Stimulated activated CD4-positive, alpha-beta T cell treated with anti-CD3 and anti-CD28 coated beads, Interleukin-1b, Interleukin-23, amount 100 ng/mL, for 1 hour (primary cell): ENCODE measurements at places on chromosomes 1 and 21.

DNA sequence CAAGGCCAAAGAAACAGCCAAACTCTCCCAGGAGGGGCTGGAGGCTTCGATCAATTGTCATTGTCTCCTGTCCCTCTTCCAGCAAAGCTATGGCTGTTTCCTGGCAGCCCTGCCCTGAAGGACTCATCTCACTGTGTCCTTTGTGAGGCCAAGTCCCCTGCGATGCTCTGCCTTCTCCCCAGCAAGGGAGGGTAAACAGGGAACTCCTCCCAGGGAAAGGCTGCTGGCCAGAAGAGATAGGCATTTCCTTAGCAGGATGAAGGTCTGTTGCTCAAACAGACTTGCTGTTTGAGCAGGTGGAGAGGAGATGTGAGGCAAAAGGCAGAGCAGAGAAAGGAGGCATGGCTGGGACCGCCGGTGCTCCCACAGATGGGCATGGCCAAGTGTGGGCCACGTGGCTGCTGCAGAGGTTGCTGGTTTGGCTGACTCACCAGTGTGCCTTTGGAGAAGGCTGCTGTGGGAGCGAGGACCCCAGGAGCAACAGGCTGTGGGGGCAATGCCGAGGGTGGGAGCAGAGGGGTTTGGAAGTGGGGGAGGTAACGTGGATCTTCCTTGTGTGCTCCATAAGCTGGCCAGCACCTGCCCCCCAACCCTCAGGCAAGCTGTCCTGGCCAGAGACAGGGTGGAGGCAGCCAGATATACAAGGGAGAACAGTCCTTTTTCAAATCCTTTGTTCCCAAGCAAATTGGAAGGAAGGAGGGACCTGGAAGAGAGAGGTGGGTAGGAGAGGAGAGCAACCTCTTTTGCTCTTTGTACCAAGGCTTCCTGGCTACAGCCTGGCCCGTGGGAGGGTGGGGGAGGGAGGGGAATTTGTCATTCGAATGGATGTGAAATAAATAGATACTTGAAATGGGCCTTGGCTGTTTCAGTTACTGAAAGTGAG is 449.8 kb downstream of the SIPA1L2 start:
- DNase-seq: no peak

- no peak for DNase-seq
Observed at GRCh38 chr1:168112673-168113305, 23.9 kb downstream of the GPR161 start.

DNA sequence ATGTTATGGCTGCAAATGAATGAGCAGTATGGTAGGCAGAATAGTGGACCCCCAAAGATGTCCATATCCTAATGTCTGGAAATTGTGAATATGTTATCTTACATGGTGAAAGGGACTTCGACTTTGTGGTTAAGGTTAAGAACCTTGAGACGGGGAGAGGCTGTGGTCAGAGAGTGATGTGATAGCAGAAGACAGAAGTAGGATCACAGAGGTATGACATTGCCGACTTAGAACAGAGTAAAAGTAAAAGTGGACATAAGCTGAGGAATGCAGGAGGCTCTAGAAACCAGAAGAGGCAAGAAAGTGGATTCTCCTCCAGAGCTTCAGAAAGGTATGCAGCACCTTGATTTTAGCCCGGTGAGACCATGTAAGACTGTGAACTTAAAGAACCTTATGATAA is 74.6 kb downstream of the CTH start:
- no peak for DNase-seq

GRCh38 chr1:2638466-2639115 is 5.8 kb upstream of the MMEL1 start:
- DNase-seq: no peak

DNA sequence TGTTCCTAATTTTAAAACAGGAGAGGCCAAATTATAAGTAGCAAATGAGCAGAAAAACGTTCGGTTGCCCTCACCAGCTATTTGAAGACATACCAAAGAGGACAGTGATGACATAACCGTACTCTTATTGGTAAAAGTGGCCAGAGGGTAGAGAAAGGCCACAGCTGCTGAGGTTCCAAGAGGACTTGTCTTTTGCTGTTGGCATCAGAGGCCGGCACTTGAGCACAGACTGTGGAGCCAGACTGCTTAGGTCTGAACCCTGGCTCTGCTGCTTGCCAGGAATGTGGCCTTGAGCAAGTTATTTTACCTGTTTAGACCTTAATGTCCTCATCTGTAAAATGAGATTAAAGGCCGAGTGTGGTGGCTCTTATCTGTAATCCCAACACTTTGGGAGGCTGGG is 14.9 kb downstream of the ETV3L start:
- DNase-seq: no peak

- DNase-seq: no peak
Observed at GRCh38 chr1:57165546-57165945, 199.7 kb upstream of the C8B start.

DNA sequence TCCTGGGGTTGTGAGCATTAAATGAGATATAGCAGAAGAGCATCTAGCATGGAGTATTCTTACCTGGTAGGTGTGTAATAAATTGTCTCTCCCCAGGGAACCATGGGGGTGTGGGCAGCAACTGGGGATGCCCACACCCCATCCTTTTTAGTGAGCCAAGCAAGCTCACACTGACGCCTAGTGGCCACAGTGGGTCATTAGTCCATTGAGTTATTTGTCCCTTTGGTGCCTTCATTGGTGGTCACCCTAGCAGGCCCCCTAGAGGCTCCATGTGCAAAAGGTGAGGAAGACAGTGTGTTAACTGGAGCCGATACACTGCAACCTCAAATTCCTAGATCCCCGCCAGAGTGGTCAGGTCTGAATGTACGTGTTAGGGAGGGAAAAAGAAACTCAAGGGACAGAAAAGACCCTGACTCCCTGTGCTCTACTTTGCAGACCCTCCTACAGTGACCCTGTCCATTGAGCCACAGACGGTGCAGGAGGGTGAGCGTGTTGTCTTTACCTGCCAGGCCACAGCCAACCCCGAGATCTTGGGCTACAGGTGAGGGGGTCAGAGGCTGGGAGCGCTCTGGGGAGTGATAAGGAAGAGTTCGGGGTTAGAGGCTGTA is 93.3 kb upstream of the CD1D start:
- DNase-seq: no peak

GRCh38 chr1:44655609-44656008 is 18.7 kb downstream of the TMEM53 start:
- no peak for DNase-seq

DNA sequence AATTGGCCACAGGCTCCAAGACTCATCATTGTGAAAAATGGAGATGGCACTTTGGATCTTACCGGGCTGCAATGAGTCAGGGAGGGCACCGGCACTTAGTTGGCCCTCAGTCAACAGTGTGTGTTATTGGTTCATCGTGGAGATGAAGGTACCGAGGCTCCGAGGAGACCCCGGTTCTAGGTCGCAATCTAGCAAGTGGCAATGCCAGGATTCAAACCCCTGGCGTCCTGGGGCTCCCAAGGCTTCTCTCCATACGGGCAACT is 49.0 kb upstream of the ACOT11 start:
- no peak for DNase-seq

DNA sequence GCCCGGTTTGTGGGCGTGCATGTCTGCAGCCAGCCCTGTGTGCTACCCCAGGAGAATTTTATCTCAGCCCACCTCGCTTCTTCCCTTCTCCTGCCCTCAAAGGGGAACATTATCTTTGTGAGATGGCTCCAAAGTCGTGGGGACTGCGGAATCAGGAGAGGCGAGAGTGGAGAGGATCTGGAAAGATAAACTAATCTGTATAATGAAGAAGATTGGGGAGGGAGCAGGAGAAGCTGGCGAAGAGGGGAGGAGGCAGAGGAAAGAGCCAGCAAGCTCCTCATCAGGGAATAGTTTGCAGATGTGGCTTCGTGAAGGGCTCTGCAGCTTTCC is 310.3 kb downstream of the MATN1 start:
- DNase-seq: no peak

DNA sequence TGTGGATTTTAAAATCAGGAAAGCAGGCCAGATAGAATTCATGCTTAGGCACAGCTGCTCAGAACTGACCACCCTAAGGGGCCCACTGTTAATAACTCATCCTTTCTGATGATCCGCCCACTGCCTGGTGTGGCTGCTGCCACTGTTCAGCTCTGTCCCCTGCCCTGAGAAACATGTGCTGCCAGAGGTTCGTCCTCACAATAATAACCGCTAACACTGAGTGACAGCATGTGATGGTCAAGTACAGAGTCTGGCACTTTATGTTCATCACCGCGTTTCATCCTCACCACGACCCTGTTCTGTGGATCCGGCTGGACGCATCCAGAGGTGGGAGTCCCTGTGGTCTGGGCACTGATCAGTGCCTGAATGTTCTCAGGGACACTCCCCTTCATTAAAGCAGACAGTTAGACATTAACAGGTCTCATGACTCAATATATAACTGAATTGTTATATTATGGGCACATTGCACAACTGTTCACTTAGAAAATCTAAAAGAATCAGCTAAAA is 108.6 kb downstream of the SIM2 start:
- no peak for DNase-seq

GRCh38 chr1:162635418-162635817 is 3.2 kb downstream of the DDR2 start:
- DNase-seq: no peak

DNA sequence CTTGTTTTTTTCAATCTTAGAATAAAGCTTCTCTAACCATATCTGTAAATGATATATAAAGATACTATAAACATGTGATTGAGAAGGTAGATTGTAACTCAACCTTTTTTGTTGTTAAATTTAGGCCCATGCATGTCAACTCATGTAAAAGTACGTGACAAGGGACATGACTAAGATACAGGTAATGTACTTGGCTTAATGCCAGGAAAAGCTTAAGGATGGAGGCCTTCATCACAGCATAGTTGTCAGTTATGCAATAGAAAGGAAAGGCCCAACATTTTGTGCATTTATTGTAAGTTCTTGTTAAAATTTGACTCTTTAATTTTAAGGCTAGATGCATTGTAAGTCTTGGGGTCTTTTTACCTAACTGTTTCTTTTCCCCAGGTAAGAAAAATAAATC is 305.1 kb downstream of the LTN1 start:
- no peak for DNase-seq

DNA sequence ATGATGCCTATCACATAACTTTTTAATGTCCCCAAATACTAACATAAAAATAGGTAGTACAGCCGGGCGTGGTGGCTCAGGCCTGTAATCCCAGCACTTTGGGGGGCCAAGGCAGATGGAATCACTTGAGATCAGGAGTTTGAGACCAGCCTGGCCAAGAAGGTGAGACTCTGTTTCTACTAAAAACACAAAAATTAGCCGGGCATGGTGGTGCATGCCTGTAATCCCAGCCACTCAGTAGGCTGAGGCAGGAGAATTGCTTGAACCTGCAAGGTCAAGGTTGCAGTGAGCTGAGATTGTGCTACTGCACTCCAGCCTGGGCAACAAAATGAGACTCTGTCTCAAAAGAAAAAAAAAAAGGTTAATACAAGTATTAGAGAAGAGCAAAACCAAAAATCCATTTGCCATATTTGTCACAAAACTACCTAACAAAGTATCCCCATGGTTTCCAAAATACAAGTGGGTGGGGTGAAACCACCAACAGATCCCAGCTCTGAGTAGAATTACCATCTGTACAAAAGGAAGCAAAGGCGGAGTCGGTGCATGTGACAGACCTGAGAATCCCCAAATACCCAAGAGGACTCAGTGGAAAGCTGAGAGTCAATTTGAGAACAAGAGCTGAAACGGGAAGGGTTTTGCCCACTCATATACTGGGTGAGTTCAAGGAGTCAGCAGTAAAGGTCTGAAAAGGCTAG is 113.2 kb downstream of the TOMM20 start:
- DNase-seq: no peak

DNA sequence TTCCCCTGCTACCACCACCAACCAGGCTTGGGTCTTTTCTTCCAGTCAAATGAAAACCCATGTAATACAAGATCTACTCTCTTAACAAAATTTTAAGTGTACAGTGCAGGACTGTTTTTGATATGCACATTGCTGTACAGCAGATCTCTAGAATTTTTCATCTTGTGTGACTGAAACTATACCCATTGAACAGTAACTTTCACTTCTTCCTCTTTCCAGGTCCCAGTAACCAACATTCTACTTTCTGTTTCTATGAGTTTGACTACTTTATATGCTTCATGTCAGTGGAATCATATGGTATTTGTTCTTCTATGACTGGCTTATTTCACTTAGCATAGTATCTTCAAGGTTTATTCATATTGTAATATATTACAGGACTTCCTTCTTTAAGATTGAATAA is 45.3 kb upstream of the PLPPR4 start:
- DNase-seq: no peak

DNA sequence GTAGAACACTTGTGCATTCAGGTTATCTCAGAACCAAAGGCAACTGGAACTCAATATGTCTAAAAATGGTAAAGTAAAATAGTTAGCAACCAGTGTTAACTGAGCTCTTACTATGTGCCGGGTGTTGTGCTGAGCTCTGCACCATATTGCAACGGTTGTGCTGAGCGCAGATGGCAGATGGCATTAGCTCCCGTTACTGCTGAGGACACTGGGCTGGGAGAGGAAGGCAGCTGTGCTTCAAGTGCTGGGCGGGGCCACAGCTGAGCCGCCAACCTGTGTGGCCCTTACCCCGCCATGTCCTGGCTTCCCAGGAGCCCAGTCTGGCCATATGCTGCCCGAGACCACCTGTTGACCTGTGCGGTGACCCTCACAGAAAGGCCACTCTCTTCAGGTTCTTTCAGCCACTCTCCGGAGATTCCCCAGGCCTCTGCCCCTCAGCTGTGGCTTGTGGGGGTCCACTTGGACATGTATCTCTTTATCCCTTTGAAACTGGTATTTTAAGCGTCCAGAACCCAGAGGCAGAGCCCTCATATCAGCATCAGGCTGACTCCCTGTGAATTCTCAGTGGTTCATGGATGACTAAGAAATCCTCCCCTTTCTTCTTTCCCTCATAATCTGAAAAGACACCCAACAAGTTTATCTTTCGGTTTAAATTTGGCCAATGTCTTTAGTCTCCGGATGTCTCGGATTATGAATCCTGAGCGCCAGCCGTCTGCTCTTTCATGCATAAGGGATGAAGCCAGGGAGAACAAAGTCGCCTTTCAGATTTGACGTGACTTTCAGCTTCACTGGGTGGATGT is 26.4 kb downstream of the LDLRAP1 start:
- no peak for DNase-seq

- no peak for DNase-seq
Observed at GRCh38 chr1:43961692-43962091, 8.1 kb upstream of the DPH2 start.

DNA sequence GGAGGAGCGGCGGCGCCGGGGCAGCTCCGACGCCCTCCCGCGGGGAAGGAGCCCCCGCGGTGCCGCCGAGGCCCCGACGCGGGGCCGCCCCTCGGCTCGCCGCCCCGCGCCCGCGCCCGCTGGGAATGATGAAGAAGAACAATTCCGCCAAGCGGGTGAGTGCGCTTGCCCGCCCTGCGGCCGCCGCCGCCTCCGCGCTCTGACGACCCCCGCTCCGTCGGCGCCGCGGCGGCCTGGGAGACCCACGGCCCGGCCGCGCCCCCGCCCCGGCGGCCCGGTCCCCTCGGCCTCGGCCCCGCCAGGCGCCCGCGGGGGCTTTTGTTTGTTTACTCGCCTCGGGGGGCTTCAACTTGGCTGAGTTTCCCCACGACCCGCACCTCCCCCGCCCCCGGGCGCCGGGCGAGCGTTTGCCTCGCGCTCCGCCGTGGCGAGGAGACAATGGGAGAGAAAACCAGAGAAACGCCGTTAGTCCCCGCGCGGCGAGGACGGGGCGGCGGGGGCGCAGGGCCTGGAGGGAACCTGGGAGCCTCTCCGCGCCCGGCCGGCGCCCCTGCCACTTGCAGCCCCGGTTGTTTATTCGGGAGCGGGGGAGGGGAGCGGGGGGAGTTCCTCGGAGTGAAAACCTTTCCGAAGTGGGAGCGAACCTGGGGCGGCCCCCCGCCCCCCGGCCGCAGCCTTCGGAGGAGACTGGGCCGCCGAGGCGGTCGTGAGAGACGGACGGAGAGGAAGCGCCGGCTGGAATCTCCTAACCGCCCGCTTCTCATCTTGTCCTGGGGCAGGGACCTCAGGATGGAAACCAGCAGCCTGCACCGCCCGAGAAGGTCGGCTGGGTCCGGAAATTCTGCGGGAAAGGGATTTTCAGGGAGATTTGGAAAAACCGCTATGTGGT is 661 bp downstream of the PLEKHO1 start:
- no peak for DNase-seq
